RPMI7951 (cell line): ENCODE measurements at places on chromosomes 7 and 10.
A peak's percentile ranks its signal among the peaks of the same experiment; 100 is the strongest.

- DNase-seq, result no peak
Measured at GRCh38 chr7:69844264-69844868, 246.1 kb downstream of the AUTS2 start.

DNA sequence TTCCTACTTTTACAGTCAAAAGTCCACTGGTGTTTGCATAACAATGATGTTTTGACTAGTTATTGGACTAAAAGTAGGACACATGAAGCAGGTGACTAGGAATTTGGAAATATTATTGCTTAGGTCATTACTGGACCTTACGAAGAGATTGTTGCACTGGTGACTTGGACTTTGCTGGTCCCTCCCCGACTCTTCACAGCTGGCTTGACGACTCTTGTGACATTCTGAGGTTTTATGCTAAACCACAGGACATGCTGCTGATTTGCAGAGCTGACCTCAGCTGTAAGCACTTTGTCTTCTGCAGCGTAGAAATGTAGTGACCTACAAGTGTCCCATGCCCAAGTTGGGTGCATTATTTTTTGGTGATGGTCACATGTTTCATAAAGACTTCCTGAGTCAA is 21.9 kb downstream of the PCBD1 start:
- peak; percentile 70 for DNase-seq

DNA sequence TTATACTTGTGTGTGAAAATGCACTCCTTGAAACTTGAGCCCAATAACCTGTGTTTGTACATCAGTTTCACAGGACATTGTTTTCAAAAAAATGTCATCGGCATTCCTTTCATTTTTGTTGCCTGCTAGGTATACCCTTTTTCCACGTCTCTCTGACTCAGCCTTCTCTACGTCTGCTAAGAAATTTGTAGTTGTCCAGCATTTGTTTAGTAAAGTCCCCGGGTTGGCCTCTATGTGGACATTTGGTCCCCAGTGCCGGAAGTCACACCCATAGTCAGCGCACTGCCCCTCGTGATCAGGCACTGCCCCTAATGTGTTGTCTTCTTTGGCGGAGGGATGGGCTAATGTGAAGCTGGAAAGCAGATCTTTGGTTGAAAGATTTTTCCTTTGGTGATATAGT is 222.3 kb downstream of the LRMDA start:
- no peak for DNase-seq

GRCh38 chr7:99120916-99121315 is 23.0 kb downstream of the SMURF1 start:
- no peak for DNase-seq

DNA sequence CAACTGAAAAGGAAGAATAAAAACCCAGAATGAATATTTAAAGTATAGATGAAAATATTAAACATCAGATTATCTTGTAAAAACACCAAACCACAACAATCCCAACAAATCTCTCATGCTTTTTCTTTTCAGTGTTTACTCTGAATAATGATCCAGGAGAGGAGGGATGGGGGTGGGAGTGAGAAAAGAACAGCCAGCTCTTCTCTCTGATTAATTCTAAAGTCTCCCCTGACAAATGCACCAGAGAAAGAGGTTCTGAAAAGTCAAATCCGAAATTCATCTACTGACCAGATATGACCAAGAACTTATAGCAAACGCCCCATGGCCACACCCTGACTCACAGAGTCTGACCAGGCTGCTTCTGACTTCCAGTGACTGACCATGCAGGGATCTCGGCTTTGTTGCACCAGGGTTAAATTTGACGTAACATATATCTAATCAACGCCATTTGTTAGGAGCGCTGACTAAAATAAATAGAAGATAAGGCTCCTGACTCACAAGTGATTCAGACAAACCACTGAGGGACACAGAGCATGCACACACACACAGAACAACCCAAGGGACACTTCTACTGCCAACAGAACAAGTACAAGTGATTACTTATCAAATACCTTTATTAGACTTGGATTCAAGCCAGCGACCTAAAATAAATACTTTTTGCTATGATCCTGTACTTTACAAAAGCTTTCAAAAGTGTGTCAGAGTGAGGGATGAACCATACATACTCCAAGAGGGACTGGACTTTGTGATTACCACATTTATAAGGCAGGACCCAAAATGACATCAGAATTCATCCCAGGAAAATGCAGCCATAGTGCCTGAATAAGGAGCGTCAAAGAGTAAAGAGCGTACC is 9.3 kb upstream of the SPOCK2 start:
- peak; percentile 87 for DNase-seq

DNA sequence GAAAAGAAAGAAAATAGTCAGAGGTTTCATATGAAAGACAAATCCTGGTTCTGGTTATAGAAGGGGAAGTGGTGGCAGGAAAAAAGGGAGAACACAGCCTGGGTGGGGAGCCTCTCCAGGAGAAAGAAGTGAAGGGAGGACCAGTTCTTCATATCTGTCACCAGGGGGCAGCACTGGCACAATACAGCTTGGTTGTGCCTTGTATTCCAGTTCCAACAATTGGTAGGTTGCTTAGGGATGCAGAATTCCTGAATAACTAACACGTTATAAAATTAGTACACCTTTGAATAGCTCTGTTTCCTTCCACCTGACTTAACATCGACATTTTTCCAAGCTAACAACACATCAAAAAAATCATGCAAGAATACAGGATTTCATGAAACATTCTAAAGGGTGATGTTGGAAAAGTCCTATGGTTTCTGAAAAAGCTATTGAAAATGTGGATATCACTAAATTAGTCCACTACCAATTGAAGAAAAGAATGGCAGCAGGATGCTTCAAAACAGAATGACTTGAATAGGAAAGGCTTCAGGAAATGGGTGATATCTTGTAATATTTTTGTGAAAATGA is 52.9 kb downstream of the CYP26A1 start:
- DNase-seq, result no peak

GRCh38 chr7:83267141-83267631 is 104.5 kb upstream of the PCLO start:
- DNase-seq, result no peak

DNA sequence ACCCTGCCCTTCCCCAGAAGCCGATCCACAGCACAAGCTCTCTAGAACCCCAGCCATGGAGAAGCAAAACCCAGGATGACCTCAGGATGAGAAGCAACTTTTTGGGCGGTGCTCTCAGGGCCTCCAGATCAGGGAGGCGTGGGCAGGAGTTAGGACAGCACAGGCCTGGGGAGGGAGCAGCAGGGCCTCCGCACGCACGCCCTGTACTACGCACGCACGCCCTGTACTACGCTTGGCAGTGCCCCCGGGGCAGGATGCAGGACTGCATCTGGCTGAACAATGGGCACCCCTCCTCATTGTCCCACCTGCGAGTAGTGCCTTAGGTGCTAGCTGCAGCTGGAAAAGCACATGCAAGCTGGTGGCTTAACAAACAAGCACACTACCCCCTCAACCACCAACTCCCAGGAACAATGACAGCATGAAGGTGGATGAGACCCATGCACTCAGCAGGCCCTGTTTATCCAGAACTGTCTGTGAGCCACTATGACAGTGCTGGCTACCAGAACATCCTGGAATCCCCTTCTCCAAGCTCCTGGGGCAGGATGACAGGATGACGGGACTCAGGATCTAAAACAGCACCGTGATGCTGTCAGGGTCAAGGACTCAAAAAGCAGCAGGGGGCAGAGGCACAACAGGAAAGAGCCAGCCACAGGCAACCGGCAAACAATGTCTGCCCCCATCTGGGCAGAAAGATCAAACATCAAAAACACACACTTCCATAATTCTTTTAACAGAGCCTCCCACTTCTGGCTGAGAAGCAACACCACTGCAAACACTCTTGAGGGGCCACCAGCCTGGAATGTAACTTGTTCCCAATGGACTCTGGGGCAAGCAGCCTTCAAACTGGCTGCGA is 11.8 kb downstream of the PODXL start:
- DNase-seq, result peak; percentile 75

- DNase-seq, result no peak
Measured at GRCh38 chr7:47809387-47809786, 138.9 kb downstream of the PKD1L1 start.

DNA sequence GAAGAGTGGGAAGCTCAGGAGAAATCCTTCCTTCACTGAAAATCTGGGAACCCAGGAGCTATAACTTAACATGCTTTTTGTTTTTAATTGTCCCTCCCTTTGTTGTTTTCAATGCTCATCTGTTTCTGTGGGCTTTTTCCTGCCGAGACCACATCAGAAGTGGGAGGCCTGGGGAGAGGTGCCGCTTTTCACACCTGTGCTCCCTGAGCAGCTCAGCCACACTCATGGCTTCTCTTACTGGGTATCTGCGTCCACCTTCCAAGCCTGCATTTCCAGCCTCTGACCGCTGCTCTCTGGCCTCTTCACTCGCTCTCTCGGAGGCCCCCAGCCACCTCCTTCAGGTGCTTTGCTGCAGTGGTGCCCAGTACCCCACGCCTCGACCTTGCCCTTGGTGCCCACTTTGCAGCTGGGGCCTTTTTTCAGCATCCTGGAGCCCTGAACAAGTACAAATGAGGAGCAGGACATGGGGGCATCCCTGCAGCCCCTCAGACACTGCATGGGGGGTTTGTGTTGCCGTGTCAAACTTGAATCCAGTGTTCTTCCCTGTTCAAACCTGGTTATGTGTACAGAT is 9.9 kb downstream of the C7orf57 start:
- no peak for DNase-seq

- no peak for DNase-seq
Measured at GRCh38 chr10:71419002-71419540, 22.4 kb downstream of the CDH23 start.

DNA sequence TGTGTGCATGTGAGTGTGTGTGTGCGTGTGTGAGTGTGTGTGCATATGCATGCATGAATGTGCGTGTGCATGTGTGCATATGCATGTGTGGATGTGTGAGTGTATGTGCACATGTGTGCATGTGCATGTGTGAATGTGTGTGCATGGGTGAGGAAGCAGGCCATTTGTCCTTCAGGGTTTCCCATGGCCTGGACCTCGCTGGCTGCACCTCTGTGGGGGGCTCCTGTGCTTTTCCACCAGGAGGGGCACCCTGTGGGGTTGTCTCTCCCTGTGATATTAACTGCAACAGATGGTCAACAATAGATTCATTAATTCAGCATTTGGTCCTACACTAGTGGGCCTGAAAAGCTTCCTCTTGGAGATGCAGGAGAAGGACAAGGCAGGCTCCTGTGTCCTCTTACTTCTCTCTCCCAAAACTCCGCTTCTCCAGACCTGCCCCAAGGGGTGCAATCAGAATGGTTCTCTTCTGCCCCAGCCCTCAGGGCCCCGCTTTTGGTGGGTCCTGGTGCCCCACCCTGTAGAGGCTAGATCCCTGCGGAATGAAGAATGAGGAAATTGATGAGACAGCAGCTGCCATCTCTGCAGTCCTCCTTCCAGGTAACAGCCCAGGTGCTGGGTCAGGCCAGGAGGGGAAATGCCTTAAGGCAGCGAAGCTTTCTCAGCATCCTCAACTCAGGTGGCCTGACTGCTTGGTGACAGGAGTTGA is 41.5 kb upstream of the NUB1 start:
- no peak for DNase-seq
